ENCODE measurements at places on chromosomes 5 and 9. TPM values are rescaled to one million over a fixed set of nuclear protein-coding genes. Genes with fewer than 3 reads are reported as not detected.

DNA sequence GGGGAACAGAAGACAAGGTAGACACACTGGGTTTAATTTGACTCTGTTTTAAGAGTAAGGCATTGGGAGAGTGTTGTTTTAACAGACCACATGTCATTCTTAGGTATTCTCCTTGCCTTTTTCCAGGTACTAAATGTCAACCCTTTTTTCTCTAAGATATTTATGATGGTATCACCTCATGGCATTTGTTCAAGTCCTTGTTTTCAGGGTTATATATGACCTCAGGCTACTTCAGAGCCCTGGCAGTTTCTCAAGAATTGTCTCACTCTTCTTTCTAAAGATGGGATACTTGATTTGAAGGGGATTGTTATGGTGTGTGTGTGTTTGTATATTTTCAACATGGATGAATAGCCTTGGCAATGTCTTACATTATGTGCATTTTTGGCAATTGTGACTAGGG, 131.1 kb upstream of the ACTBL2 start:
- H3K27me3 ChIP-seq: no peaks in the 10 kb centered on the region
- H3K4me3 ChIP-seq: no peak overlapping the region
- DNase-seq: no peak
- H3K27ac ChIP-seq: no peak overlapping the region
- no peaks in the 10 kb centered on the region for H3K36me3 ChIP-seq

GRCh38 chr9:134698587-134699342, 57.2 kb downstream of the COL5A1 start:
- H3K4me1 ChIP-seq: no peaks in the 10 kb centered on the region
- no peaks in the 10 kb centered on the region for H3K36me3 ChIP-seq
- DNase-seq: peak; percentile 53
- H3K4me3 ChIP-seq: no peak overlapping the region

The OR1J2 gene
- total RNA-seq: not detected

DNA sequence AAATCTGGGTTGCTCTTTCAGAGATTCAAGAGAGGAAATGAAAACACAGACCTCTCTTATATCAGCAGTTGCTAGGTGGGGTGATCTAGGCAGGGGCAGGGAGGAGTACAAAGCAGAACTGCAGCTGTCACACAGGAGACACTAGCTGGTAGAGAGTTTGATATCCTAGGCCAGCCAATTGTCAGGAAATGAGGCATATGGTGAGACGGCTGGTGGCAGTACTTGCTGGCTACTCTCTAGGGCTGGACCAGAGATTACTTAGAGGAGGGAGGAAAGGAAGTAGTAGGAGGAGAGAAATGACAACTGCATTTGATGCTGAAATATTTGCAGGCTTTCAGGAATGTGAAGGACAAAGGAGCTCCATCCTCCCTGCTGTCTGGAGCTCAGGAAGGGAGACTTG, 113.8 kb downstream of the TRIM32 start:
- H3K36me3 ChIP-seq: no peaks in the 10 kb centered on the region
- no peaks in the 10 kb centered on the region for H3K27me3 ChIP-seq
- no peak overlapping the region for H3K4me3 ChIP-seq

GRCh38 chr5:2029206-2029605, 146.5 kb upstream of the IRX4 start:
- no peaks in the 10 kb centered on the region for H3K36me3 ChIP-seq
- no peak overlapping the region for H3K27ac ChIP-seq
- H3K27me3 ChIP-seq: peaks cover 2% of the 10 kb centered on the region
- DNase-seq: no peak

GRCh38 chr9:30943446-30944224, 1440.8 kb upstream of the ACO1 start:
- no peaks in the 10 kb centered on the region for H3K4me1 ChIP-seq
- H3K27me3 ChIP-seq: no peaks in the 10 kb centered on the region
- H3K4me3 ChIP-seq: no peak overlapping the region
- DNase-seq: no peak
- H3K27ac ChIP-seq: no peak overlapping the region
- H3K36me3 ChIP-seq: no peaks in the 10 kb centered on the region
